Left ventricle myocardium inferior (tissue), 1 donor: ENCODE measurements at places on chromosomes 16 and 17.

DNA sequence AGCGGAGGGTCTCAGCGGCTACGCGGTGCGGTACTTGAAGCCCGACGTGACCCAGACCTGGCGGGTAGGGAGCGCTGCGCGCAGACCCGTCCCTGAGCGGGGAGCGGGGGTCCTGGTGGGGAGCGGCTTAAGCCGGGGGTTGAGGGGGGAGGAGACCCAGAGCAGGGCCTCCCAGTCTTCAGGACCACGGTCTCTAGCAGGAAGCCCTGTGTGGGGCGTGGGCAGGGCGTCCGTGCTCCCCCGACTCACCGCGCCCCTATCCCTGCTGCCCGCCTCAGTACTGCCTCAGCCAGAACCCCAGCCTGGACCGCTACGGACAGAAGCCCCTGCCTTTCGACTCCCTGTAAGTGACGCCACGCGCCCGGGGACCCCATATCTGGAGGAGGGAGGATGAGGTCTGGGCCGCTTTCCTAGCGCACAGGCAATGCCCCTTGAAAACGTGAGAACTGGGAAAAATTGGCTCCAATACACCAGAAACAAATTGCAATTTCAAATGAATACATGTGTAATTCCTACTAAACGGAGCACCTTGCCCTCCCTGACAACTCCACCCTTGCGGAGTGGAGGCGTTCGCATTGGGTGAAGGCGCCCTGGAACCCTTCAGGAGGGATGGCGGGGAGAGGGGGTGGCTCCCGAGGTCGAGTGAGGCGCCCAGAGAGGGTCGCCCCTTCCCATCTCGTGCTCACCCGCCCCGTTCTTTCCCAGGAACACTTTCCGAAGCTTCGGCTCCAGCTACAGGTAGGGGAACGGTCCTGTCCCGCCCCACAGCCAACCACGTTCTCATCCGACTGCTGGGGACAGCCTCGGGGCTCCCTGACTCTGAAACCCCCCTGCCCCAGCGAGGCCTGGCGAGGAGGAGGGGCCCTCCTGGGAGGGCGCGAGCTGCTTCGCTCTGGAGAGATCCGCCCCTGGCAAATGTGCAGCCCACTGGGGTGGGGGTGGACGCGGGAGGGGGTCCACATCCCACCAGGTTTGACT lies 14.6 kb upstream of the CNGB1 start:
- no peak for DNase-seq

DNA sequence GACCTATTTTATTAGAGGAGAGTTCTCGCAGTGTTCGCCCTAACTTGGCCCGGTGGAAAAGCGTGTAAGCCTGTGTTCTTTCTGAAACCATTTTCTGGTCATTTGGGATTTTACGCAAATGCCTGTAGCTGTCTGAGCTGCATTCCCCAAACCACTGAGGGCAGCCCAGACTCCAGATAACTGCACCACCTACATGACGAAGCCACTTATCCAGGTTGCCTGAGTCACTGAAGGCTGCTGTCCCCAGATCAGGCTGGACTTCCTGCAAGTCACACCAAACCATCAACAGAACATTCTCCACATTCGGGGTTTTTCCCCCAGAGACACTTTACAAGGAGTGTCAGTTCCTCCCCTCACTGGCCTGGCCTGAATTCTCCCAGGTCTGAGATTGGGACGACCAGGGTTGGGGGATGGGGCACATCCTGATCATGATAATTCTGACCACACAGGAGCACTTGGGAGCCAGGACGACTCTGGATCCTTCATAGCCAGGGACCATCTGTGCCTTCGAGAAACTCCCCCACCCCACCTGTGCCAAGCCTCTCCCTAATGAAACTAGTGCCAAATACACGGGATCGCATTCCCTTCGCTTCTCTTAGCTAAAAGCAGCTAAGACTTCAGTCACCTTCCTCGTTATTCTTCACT lies 2.3 kb downstream of the RPRML start:
- no peak for DNase-seq

GRCh38 chr17:20920095-20920814 lies 122.6 kb downstream of the USP22 start:
- no peak for DNase-seq

DNA sequence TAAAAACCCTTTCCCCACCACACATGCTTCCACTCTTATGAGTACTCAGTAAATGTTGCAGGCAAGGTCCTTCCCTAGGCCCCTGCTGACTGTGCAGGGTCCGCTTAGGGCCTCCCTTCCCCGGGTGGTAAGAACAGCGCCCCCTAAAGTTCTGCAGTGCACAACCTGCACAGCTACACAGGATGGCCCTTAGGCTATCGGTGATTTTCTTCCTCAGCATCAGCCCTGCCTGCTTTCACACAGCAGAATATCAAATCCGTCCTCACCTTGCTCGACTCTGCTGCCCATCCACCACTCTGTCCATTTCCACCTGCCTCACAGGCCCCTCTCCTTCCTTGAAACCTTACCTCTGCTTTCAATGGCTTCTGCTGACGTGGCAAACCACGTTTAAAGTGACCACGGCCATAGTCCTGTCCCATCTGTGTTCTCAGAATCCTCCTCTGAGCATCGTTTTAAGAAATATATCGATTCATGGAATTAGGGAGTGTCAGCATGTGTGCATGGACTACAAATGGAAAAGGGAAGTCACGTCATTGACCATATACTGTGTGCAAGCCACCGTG lies 51.4 kb upstream of the TMEM132E start:
- DNase-seq = no peak

- no peak for DNase-seq
These were observed 51.8 kb downstream of the LMF1 start for GRCh38 chr16:918741-919657.

DNA sequence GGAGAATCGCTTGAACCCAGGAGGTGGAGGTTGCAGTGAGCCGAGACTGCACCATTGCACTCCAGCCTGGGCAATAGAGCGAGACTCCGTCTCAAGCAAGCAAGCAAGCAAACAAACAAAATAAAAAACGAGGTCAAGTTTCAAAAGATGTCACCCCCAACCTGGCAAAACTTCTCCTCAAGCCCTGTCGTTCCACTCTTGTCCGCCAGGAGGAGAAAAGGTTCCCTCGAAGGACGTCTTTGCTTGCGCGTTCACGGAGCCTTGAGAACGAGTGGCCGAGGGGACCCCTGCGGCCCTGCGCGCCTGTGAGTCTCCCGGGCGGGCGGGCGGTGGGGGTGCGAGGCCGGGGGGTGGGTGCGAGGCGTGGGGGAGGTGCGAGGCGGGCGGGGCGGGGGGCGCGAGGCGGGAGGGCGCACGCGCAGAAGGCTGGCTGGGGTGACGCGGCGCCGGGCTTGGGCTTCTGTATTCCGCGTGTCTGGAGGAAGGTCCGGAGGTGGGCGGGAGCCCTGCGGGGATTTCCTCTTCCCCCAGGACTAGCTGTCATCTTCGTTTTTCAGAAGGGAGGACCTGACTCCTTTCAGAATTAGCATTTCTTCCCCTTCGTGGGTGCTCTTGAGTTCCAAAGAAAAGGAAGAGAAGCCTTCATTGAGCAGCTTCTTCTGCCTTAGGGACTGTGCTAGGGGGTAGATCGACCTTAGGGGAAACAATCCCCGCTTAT lies 3.7 kb downstream of the SLC52A1 start:
- peak; percentile 80 for DNase-seq

DNA sequence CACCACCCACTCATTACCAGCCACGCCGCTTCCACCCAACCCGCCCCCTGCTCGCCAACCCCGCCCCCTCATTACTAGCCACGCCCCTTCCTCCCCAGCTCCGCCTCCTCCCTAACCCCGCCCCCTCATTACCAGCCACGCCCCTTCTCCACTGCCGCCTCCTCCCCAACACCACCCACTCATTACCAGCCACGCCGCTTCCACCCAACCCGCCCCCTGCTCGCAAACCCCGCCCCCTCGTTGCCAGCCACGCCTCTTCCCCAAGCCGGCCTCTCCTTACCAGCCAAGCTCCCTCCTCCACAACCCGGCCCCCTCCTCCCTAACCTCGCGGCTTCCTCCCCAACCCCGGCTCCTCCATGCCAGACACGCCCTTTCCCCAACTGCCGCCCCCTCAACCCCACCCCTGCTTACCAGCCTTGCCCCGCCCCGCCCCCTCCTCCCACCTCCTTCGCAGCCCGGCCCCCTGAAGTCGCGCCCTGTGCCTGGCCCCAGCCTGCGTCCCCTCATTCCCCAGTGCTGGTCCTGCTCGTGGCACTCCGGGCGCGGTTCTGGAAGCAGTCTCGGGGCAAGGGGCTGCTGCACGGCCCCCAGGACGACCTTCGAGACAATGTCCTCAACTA lies 7.3 kb downstream of the SLC22A31 start:
- DNase-seq = peak; percentile 29

GRCh38 chr16:29756654-29757053 lies 10.9 kb upstream of the C16orf54 start:
- DNase-seq = no peak

DNA sequence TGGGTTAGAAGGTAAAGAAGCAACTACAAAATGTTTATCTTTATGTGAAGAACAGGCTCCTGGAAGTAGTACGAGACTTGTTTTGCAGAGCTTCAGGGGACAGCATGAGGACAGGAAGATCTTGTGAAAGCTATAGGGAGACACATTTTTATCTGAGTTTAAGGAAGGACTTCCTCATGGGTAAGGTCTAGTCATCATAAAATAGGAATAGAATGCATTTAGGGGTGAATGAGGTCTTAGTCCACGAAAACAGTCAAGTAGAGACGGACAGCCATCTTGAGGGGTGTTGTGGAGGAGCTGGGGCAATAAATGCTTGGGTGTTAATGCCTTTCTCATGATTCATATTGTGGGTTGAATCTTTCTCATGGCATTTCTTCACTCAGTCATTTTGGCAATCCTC lies 24.3 kb downstream of the KCNJ16 start:
- DNase-seq = no peak

DNA sequence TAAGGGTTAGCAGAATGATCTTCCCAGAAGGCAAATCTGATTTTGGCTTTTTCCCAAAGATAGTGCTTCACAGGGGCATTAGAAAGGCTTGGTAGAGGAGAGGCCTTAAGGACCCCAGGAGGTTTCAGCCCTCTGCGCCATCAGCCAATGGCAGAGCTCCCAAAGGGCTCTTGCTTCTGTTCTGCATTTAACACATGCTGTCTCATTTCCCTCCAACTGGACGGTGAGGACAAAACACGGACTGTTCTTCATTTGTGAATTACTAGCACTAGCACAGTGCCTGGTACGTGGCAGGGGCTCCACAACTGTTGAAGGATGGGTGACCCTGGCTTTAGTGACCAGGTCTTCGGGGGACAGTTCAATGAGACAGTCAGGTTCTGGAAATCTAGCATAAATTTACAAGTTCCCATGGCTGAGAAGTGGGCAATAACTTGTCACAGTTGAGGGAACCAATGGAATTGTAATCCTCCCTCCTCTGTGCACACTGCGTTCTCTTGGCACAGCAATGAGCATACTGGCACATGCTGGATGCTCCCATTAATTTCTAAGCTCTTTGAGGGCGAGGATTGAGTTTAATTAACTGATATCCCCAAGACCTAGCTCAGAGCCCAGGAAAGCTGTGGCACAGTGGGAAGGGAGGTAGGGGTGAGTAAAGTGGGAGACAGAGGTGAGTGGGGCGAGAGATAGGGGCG lies 45.4 kb downstream of the COG7 start:
- no peak for DNase-seq

DNA sequence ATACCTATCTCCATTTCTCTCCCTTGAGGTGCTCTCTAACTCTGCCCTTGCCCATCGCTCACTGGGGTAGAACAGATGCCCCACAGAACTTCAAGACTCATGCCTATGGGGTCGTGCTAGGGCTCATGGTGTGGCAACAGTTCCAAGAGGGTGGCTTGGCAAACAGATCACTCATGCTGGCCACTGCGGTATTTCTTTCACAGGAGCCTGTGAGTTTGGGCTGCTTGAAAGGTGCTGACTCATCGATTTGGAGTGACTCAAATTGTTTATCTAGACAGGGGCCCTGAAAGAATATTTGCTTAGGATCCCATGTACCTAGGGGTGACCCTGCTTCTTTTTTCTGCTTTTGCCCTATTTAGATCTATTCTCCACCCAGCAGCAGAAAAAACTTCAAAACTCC lies 69.9 kb downstream of the IRX5 start:
- no peak for DNase-seq

GRCh38 chr17:79463421-79464317 lies 147.2 kb downstream of the RBFOX3 start:
- DNase-seq = no peak

- no peak for DNase-seq
These were observed 68.3 kb upstream of the ALOX12 start for GRCh38 chr17:6927290-6928126.

GRCh38 chr17:58279736-58280479 lies 827 bp downstream of the MPO start:
- DNase-seq = no peak

GRCh38 chr16:22347100-22347820 lies 27.2 kb downstream of the CDR2 start:
- DNase-seq = peak; percentile 34

DNA sequence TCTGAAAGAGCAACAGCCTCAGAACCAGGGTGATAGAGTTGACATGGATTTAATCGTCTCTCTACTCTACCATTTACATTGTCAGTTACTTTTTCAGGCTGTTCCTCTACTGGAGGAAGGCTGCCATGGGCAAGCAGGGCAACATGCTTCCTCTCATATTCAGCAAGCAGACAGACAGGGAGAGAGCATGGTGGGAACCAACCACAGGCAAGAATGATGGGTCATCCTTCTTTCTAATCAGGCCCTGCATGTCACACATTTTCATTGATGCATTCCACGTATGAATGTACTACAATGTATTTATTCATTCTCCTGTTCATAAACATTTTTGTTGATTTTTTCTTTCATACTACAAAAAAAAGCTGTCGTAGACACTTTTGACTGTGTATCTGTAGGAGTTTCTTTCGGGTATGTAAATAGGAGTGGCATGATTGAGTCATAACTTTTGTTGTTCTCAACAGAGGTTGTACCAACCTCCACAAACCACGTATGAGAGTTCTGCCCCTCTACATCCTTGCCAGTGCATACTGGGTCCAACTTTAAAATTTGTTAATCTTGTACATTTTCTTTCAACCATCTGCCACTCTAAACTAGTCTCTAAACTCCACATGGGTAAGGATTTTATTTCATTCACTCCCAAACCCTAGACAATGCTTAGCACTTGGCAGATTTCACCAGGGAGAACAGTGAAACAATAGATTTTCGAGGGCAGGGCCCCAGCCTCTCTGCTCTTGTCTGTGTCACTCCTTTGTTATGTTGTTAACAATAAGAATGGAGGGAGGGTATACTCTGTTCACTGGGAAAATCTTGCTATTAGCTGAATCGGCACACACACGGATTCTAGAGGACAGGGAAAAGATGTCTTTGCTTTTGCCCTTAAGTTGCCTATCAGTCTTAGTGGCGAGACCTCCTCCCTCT lies 58.7 kb downstream of the CMC2 start:
- no peak for DNase-seq

DNA sequence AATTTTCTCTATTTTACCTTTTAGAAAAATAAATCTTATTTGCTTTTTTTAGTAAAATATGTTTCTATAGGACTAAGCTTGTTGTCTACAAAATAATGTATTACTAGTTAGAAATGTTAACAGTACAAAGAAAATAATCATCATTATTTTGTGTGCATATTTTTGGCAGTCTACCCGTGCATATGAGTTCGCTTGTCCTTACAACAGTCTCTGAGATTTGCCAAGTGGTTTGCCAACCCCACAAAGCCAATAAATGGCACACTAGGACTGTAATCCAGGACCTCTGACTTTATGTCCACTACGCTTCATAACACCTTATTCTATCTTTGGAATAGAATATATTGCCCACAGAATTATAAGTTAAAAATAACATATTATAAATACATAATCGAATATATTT lies 152.0 kb downstream of the KCNJ2 start:
- DNase-seq = no peak
